ENCODE measurements at places on chromosomes 16 and 17.

DNA sequence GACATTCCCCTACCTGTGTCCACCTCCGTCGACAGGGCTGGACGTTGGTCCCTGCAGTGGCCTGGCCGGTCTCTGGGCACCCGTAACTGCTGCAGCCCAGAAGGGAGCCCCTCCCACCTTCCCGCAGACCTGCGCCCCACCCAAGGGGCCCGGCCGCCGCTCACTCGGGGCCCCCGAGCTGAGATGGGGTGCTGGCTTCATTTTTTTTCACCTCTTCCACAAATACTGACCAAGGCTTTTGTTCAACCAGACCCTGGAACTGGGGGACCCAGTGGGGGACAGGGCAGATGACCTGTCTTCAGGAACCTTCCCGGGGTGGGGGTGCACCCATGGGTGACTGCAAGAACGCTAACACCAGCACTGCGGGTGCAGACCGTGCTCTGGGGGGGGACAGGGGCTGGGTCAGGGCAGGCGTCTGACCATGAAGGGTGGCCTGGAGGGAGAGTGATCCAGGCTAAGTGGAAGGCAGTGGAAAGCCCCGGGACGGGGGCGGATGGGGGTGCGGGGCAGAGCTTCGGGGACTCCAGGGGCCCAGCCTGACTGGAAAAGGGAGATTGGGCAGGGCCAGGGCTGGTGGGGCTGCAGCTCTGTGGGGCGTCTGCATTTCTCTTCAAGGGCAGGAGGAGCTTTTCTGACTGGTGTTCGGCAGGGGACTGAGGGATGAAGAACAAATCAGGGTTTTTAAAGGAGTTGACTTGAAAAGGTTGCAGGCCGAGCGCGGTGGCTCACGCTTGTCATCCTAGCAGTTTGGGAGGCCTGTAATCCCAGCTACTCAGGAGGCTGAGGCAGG lies 42.3 kb downstream of the SLC7A5 start:
- peak; percentile 37 for DNase-seq

DNA sequence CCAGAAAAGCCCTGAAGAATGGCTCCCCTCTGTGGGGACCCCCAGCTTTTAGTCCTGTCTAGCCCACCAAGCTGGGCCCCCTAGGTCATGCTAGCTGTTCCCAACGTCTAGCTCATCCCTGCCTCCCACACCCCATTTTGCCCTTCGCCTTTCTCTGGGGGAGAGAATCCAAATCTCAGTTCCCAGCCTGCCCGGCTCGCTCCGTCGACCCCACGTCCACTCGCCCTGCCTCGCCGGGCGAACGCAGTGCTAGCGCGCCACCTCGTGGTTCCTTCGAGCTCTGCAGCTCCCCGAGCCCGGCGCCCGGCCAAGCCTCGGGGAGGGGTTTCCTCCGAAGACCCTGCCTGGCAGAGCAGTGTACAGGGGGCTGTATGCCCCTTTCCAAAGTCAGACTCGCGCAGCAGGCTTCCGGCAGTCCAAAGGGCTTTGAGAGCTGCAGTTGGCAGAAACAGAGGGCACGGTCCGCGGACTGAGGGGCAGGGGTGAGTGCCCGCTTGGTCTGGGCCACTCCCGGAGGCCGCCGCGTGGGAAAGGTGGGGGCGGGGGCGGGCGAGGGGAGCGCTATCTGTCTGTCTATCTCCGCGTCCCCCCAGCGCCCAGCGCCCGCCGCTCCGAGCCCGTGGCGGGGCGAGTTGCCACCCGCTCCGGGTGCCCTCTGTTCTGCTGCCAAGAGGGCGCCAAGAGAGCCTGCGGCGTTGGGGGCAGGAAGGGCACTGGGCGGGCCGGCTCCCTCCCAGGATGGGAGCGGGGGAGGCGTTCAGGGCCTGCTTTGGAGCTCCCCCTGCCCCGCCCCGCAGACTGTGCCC lies 1.7 kb upstream of the DLX3 start:
- peak; percentile 74 for DNase-seq

DNA sequence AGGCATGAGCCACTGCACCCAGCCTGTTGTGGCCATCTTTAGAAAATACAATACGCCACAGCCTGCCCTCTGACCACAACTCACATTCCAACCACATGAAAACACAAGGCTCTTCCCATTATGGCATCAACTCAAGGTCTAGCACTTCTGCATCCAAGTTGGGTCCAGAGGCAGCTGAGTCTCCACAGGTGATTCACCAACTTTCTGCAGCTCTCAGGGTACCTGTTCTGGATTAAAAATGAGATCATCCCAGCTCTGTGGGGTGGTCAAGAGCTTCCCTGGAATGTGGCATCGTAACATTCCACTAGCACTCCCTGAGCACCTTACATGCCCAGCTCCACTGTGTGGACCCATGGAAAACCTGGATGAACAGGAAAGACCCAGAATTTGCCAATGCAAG lies 9.9 kb upstream of the GUCY2D start:
- no peak for DNase-seq

DNA sequence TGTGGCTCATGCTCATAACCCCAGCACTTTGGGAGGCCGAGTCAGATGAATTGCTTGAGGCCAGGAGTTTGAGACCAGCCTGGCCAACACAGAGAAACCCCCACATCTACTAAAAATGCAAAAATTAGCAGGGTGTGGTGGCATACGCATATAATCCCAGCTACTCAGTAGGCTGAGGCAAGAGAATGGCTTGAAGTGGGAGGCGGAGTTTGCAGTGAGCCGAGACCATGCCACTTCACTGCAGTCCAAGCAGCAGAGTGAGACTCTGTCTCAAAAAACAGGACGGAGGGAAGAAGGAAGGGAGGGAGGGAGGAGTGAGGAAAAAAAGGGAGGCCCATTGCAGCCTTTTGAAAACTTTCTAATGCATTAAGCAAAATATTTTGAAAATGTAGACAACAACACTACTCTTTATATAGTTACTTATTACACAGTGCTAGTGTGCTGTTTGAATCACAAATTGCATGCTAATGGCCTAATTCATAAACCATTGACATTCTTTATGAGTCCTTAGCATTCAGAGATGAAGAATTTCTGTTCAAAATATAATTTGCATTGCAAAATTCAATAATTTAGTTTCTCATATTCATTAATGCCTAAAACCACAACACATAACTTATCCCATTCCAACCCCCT lies 59.4 kb downstream of the TMEM114 start:
- DNase-seq: no peak

DNA sequence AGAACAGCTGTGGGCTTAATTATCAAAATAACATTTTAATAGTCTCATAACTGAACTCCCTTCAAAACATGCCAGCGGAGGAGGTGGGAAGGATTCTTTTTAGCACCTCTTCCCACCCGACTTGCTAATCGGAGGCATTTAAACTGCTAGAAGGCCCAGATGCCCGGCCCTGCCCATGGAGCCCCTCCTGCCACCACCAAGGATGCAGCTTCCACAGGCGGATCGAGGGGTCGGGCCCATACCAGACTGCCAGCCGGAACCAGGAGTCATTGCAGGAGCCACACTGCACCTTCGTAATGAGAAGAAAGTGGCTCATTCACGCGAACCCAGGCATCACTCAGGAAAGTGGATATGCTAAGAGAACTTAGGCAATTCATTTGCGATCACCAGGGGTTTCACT lies 201.2 kb downstream of the C16orf78 start:
- no peak for DNase-seq

- DNase-seq: no peak
Observed at GRCh38 chr16:4918781-4919251, 18.1 kb downstream of the PPL start.

- no peak for DNase-seq
Observed at GRCh38 chr16:79897104-79897452, 296.5 kb upstream of the MAF start.

DNA sequence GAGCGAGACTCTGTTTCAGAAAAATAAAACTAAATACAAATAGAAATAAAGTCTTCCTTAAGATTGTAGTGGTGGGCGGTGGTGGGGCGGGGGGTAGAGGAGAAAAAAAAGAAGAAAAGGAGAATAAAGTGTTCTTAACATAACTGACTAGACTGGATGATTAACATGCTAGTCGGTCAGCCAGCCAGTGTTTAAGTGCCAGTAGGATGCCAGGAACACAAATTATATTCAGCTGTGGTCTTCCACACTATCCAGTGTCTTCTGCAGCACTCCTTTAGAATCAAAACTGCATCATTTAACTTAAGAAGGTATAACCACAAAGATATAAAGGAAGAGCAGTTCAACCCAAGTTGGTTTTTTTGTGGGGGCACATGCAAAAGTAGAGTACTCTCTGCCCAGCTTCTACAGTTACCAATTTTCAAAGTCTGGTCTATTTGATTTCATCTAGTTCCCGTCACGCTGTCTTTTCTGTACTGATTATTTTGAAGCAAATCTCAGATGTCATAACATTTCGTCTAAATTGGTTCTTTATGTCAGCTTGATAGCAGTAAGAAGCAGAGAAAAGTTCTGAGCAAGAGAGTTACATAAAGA lies 15.8 kb downstream of the HEATR3 start:
- DNase-seq: no peak

- no peak for DNase-seq
Observed at GRCh38 chr16:86062271-86062965, 163.5 kb downstream of the IRF8 start.

DNA sequence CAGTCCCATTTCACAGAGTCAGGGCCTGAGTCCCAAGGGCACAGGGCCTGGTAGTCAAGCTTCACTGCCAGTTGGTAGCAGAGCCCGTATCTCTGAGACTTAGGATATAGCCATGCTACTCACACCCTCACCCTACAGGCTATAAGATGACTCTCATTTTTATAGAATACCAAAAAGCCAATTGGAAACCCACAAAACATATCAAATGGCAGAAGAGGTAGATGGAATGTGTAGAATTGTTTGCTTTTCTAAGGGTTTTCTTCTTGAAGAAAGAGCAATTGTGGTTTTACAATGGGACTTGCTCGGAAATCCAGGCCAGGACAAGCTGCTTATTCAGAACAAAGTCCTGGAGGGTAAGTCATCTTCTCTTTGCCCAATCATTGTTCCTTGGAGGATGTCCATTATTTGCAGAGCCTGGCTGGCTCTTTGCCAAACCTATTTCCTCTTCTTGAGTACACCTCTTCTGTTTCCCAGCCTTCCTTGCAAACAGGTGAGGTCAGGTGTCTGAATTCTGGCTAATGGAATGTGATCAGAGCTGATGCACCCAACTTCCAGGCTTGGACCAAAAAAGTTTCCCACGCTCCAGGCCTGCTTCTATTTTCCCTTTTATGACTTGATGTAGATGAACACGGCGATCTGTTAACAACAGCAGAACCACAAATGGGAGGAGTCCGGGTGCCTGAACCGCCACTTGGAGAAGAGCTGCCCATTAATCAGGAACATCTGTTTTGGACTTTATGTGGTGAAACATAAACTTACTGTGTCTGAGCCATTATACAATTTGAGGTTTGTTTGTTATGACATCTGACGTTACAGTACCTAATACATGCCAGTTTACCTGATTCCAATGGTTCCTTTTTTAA lies 16.9 kb upstream of the CCL22 start:
- DNase-seq: no peak

DNA sequence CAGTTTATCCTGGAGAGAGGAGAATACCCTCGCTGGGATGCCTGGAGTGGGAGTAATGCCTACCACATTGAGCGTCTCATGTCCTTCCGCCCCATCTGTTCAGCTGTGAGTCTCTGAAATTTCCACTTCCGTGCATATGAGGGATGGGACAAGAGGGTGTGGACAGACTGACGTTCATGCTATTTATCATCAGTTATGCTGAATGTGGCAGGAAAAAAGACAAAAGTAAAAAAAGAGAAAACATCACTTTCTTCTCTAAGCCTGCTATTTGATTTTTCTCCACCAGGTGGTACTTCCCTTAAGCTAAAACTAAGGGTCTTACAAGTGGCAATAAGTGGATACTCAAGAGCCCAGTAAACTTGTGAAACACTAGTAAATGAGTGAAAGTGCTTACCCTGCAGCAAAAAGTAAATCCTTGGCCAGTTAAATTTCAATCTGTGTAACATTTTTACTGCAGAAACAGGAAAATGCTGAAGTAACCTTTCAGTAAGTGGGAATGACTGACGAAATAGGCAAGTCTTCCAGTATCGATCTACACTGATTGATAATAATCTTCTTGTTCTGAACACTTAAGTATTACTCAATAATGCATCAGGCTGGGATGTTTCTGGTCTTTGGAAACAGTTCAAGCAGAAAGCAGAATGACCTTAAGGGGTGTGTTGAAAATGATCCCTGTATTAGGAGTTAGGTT lies 5.6 kb downstream of the CRYBA1 start:
- DNase-seq: no peak

DNA sequence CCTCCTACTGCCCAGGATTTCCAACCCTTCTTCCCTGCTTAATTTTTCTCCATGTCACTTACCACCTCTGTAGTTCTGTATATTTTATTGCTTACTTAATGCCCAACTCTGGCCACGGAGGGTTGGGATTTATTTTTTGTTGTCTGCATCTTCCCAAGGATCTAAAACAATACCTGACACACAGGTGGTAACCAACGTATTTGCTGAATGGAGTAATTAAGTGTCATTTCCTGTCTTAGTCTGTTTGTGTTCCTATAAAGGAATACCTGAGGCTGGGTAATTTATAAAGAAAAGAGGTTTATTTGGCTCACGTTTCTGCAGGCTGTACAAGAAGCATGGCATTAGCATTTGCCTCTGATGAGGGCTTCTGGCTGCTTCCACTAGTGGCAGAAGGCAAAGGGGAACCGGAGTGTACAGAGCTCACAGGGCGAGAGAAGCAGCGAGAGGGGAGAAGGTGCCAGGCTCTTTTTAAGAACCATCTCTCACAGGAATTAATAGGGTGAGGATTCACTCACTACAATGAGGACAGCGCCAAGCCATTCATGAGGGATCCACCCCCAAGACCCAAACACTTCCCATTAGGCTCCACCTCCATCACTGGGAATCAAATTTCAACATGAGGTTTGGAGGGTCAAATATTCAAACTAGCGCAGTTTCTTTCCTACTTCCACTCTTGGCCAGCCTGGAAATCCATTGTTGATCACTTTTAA lies 44.8 kb downstream of the ERN1 start:
- no peak for DNase-seq

GRCh38 chr16:56319376-56319775 lies 106.0 kb downstream of the AMFR start:
- no peak for DNase-seq

- DNase-seq: no peak
Observed at GRCh38 chr17:8002721-8003593, 542 bp downstream of the GUCY2D start.

DNA sequence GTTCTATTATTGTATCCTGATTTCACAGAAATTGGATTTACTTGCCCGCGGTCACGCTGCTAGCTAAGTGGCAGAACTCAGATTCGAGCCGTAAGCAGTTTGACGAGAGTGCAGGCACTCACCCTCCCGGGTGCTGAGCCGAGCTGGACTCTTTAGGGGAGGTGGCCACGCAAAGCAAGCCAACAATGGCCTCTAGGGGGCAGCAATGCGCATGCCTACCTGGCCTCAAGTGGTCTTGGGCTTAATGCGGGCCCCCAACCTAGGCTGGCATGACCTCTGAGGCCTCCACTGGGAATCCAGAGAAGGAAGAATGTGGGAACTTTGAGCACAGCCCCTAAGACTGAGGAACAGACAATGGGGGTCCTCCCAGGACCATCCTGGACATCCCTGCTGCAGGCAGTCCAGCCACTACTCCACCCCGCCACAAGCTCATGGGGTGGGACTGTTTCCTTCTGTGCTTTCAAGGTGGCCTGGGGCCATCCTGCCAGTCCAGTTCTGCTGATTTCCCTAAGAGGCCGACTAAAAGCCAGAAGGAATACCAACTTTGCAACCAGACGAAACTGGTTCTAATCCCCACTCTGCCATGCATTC lies 276.5 kb downstream of the XYLT1 start:
- peak; percentile 30 for DNase-seq
